Mucosa of descending colon (tissue), 3 donors: ENCODE measurements at places on chromosomes 5 and 9. TPM values are rescaled to one million over a fixed set of nuclear protein-coding genes. Genes with fewer than 3 reads are reported as not detected.

DNA sequence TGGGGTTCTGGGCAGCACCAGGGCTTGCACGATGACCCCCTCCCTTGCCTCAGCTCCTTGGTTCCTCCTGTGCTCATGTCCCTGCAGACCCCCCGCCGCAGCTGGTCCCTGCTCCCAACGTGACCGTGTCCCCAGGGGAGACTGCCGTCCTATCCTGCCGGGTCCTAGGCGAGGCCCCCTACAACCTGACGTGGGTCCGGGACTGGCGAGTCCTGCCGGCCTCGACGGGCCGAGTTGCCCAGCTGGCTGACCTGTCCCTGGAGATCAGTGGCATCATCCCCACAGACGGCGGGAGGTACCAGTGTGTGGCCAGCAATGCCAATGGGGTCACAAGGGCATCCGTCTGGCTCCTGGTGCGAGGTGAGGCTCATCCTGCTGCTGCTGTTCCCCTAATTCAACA, 39.1 kb downstream of the HMCN2 start:
- no peak for DNase-seq

DNA sequence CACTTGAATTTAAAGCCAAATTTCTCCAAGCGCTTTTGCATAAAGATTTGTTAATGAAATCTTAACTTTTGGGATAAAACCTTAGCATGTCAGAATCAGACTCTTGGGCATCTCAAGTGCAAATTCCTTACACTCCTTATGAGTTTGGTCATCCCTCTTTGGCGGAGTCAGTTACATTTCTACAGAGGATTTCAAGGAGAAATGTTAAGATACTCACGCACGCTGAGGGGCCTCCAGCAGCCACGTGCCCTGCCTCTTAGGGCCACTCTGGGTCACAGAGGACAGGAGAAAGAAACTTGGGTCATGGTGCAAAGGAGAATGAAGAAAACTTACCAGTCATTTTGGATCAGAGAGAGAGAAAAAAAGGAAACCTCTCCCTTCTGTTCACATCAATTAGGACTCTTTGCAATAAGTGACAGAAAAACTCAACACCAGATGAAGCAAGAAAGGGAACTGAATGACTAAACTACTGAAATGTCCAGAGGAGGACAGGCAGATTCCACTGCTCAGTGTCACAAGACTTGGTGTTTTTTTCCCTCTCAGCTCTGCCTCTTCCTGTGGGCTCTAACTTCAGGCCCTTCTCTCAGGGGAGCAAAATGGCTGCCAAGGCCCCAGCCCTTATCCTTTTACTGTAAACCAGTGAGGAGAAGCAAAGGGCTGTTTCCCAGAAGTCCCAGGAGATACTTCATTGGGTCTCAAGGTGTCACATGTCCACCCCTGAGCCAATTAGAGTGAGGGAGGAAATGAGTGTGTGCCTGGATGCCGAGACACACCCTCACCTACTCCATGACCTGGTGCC, 63.3 kb upstream of the NFIL3 start:
- DNase-seq: no peak

DNA sequence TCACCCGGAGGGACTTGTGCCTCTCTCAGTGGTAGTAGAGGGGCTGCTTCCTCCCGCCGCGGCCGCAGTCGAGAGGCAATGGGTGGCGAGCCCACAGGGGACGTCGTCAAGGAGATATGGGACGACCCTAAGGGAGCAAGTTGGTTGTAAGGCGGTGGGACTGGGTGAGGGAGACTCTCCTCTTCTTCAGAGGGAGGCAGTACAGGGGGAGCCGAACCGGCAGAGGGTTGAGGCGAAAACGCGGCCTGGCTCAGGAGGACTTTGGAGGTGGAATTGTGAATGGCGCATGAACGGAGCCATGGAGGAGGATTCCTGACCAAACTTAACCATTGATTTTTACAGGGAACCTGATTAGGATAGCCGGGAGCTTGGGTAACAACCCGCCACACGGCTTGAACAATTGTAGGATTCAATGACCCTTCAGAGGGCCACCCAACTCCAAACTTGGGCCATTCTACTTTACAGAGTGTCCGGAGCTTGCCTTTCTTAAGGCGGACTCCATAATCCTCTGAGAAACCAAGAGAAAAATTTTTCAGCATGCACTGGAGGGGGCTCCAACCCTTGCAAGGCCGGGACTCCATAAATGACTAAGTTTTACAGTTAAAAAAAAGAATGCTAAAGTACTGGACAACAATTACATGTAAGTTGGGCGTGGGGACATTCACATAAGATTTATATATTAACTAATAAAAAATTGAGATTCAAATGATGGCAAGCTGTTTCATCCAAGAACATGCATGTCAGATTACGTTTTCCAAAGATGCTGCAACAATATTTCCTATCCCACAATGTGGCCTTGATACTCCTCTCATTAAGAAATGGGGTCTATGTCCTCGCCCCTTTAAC, 19.4 kb upstream of the RHOBTB3 start:
- no peak for DNase-seq

DNA sequence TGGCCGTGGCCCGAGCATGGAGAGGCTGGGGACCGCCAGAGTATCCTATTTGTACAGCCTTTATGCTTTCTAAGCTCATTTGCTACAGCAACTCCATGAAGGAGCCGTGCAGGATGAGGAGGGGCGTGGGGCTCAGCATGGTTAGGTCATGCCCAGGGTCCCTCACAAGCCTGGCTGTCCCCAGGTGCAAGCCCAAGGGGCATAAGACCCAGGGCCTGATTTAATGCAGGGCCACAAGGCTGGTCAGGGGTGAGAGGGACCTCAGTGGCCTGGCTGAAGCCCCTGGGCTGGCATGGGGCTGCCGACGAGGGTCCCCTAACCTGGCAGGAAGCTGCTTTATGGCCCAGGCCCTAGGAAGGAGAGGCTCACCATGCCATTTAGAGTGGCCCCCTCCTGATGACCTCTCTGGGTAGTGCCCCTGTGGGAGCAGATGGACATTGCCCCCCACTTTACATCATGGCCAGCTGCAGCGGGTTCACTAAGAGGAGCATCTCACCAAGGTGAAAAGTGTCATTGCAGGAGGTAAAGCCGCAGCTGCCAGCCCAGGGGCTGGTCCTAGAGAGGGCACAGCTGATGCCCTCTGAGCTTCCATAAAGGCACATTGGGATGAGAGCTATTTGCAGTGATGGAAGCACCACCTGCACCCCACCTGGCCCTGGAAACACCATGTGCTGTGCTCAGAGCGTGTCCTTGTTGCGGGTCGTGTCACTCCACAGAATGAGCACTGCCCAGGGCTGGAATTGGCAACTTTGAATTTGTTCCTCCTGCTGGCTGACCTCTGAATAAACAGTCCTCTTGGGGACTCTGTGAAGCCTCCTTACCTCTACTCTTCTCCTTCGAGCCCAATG, 58.9 kb downstream of the ZNF618 start:
- no peak for DNase-seq

DNA sequence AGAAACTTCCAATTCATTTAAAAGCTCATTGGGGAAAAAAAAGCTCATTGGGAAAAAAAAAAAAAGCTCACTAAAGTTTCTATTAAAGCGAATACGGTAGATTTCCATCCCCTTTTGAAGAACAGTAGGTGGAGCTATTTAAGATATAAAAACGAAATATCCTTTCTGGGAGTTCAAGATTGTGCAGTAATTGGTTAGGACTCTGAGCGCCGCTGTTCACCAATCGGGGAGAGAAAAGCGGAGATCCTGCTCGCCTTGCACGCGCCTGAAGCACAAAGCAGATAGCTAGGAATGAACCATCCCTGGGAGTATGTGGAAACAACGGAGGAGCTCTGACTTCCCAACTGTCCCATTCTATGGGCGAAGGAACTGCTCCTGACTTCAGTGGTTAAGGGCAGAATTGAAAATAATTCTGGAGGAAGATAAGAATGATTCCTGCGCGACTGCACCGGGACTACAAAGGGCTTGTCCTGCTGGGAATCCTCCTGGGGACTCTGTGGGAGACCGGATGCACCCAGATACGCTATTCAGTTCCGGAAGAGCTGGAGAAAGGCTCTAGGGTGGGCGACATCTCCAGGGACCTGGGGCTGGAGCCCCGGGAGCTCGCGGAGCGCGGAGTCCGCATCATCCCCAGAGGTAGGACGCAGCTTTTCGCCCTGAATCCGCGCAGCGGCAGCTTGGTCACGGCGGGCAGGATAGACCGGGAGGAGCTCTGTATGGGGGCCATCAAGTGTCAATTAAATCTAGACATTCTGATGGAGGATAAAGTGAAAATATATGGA, at the start of gene PCDHGA12:
Gene PCDHGA12, plus strand, starts transcription at position 176 of the 782 bp plus-strand sequence. Its CDS starts 253 bp downstream, at position 429.
- no peak for DNase-seq

IRX1 gene
- not detected for total RNA-seq

- DNase-seq: no peak
Measured at GRCh38 chr5:135053278-135053677, 19.2 kb upstream of the PITX1 start.
